ENCODE measurements at places on chromosomes 4 and X.
A peak's percentile ranks its signal among the peaks of the same experiment; 100 is the strongest.

- DNase-seq, result no peak
These were observed 8.2 kb downstream of the MED14 start for GRCh38 chrX:40727093-40727492.

- DNase-seq, result no peak
These were observed 302.9 kb upstream of the EPHA5 start for GRCh38 chr4:65973186-65973585.

DNA sequence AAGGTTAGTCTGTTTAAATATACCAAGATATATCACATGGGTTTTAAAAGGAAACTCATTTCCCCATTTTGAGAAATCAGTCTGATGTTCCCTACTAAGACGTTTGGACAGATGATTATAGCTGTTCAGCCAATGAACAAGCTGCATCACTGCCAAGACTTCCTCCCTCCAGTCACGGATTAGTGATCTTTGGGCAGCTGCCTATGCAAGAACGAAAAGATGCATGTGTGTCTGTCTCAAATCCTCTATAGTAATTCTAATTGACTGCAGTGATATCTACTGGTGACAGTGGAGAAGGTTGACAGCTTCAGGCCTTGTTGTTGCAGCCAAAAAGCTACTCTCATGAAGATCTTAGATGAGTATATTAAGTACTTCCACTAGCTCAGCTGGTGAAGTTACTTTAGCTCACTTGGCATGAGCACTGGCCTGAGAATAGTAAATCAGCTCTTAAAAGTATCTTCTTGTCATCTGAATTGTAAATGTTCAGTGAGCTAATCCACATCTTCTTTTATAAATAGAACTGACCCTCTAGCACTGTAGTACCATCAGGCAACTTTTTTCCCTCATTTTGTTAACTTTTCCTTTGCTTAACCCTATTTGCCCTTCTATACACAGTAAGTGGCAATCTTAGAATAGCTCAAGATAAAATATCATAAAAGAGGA is 134.5 kb upstream of the PCDH10 start:
- DNase-seq, result no peak

DNA sequence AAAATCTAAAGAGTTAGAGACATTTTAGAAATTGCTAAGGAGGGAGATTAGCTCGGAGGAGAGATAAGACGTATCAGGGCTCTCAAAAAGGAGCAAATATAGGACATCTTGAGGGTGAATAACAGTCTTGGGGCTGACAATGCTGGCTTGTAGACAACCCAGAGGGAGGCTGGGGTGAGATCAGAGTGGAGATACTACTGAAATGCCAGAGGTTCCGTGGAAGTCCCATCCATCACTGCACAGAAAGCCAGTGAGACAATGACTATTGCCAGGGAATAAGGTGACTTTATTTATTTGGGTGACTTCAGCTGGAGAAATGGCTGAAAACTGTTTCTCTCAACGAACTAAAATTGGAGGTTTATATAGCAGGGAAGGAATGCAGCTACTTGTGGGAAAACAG is 838.1 kb upstream of the AGA start:
- DNase-seq, result no peak

DNA sequence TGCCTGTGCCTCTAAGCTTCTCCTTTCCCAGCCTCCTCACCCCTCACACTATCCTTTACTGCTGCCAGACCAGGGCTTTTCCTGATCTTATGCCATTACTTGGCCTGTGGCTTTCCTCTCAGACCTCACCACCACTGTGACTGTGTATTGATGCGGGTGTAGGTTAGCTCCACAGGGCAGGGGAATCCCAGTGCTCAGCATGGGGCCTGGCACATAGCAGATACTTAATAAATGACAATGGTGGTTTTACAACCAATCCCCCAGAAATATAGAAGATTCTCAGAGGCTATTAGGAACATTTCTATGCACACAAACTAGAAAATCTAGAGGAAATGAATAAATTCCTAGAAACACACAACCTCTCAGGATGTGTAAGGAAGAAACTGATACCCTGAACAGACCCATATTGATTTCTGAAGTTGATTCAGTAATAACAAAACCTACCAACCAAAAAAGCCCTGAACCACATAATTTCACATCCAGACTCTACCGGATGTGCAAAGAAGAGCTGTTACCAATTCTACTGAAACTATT is 129.6 kb upstream of the QRFPR start:
- no peak for DNase-seq

GRCh38 chr4:2954358-2955185 is 8.6 kb downstream of the NOP14 start:
- DNase-seq, result no peak

DNA sequence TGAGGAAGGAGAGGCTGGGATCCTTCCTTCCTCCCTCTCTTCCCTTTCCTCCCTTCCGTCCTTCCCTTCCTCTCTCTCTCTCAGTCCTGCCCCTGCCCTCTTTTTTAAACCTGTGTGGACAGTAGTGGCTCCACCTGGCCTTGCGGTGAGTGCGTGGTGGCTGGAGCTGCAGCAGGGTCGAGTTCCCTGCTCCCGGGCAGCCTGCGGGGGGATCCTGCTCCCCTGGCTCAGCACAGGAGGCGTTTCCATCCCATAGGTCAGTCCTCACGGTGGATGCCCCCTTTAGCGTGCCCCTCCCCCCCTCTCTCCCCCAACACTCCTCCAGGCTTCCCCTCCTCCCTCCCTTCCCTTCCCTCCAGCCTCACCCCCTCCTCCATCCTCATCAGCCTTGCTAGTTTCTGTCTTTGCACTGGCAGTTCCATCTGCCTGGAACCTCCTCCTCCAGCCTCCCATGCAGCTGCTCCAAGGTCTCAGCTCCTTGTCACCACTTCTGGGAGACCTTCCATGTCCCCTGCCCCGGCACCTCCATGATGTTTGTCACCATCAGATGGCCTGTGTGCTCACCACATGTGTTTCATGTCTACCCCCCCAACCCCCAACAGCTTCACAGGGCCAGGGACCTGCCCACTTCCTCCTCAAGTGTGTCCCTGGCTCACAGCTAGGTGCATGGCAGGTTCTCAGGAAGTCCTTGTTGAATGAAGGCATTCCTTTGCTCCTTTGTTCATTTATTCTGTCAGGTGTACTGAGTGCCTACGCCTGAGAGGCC is 68.4 kb downstream of the PSAPL1 start:
- DNase-seq, result no peak

DNA sequence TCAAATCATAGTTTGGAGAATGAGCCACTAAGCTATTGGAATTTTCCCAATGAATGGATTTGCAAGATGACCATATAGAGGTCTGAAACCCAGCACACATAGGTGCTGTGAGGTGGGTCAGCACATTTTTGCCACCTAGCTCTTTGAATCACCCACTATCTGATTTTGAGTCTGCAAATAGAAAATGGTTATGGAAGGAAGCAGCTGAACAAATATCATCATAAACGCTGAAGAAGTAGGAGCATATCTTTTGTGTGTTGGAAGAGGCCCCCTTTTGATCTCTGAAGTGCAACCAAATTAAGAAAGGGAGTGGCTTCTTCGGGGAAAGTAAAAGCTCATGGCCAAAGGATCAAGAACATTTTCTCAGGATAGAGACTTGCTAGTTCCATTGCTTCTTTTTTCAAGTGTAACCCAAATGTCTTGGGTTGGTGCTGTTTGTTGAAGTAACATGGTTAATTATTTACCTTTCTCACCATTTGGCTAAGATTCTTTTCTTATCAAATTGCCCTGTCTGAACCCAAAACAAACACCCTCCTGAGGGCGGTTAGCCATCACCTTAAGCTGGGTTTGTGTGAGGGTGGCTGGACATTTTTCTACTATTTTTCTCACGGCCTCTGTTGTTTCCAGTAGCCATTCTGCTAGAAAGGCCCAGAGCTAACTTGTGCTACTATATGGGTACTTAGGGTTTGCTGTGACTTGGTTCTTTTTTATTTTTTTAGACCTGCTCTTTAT is 18.4 kb upstream of the SORBS2 start:
- DNase-seq, result no peak

GRCh38 chr4:140213749-140214148 is 59.8 kb upstream of the MAML3 start:
- DNase-seq, result no peak

DNA sequence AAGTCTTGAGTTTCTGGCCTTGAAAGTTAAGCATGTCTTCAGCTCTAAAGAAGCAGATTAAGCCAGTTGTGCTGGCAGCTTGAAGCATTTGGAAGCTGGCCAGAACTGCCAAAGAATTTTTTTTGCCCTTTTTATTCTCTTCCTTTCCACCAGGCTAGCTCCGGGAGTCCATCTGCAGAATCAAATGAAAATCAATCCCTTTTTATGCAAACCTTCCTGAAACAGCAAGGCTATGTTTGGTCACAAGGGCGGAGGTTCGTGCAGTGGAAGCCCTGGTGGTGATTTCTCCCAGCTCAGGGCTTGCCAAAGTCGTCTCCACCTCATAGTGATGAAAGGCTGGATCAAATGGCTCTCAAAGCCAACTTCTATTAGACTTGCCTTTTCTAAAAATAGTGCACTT is 21.6 kb upstream of the C4orf54 start:
- no peak for DNase-seq

- DNase-seq, result no peak
These were observed 43.4 kb downstream of the MAOA start for GRCh38 chrX:43699475-43699874.

GRCh38 chr4:182207830-182208396 is 35.3 kb upstream of the TENM3 start:
- peak; percentile 75 for DNase-seq

GRCh38 chr4:148116264-148116663 is 325.9 kb downstream of the NR3C2 start:
- DNase-seq, result peak; percentile 59

DNA sequence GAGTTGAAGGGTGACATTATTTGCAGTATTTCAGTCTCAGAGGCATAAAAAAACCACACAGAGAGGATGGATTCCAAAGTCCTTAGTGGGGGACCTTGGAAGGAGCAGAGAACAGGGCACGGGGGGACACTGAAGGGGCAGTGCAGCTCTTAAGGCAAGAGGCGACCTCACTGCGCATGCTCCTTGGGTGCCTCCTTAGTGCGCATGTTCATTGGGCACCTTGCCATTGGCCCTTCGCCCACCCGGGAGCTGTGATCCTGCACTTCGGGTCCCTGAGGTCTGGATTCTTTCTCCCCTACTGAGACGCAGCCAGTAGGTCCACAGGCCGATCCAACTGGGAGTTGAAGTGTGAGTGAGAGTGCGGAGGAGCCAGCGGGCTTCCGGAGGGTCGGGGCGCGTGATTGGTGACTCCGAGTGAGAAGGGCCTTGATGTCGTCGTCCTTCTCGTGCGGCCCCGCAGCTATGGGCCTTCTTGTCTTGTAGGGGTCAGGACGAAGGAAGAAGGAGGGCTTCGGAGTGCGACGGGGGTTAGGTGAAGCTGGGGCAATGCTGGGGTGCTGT is at the start of gene XAGE5:
Gene XAGE5 (plus strand): TSS at position 223 of the 561 bp plus-strand sequence. CDS start 1,280 bp downstream, outside the sequence.
- no peak for DNase-seq

GRCh38 chr4:139223682-139224317 is 46.8 kb upstream of the ELF2 start:
- DNase-seq, result peak; percentile 10

- no peak for DNase-seq
These were observed 46.9 kb downstream of the GYPE start for GRCh38 chr4:143858456-143858855.

DNA sequence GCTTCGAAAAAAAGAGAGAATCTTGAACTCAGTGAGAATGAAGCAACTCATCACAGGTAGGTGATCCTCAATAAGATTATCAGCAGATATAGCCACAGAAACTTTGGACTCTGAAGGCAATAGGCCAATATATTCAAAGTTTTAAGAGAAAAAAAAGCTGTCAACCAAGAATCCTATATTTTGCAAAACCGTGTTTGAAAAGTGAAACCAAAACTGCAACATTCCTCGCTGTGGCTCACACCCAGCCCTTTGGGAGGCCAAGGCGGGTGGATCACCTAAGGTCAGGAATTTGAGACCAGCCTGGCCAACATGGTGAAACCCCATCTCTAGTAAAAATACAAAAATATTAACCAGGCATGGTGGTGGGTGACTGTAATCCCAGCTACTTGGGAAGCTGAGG is 22.8 kb downstream of the MAD2L1 start:
- no peak for DNase-seq

DNA sequence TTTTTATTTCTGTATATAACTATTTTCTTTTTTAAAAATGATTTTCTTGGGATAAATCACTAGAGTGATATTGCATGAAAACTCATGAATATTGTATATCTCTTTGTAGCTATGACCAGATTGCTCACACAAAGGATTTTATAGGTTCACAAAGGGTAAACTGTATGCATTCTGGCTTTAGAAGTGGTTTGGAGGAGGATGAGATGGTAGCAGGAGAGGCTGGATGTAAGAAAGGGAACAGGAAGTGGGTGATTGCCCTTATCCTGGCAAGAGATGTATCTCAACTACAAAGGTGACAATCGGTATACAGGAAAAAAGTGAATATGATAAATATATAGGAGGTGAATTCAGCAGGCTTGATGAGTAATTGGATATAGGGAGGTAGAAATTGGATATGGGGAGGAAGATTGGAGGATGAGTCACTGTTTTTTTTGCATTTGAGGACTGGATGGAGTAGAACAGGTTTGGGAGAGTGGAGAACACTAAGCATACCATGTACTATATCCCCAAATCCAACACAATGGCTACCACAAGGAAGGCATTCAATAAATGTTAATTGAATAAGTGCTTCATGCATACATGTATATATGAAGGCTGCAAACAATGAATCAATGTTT is 9.9 kb downstream of the FGG start:
- no peak for DNase-seq

DNA sequence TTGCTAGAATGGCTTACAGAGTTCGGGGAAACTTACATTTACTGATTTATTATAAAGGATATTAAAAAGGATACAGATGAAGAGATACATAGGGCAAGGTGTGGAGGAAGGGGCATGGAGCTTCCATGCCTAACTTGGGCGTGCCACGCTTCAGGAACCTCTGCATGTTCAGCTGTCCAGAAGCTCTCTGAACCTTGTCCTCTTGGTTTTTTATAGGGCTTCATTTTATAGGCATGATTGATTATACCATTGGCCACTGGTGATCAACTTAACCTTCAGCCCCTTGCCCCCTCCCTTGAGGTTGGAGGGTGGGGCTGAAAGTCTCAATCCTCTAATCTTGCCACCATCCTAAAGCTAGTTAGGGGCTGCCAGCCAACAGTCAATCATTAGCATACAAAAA is 10.7 kb downstream of the SMAD1 start:
- DNase-seq, result no peak

DNA sequence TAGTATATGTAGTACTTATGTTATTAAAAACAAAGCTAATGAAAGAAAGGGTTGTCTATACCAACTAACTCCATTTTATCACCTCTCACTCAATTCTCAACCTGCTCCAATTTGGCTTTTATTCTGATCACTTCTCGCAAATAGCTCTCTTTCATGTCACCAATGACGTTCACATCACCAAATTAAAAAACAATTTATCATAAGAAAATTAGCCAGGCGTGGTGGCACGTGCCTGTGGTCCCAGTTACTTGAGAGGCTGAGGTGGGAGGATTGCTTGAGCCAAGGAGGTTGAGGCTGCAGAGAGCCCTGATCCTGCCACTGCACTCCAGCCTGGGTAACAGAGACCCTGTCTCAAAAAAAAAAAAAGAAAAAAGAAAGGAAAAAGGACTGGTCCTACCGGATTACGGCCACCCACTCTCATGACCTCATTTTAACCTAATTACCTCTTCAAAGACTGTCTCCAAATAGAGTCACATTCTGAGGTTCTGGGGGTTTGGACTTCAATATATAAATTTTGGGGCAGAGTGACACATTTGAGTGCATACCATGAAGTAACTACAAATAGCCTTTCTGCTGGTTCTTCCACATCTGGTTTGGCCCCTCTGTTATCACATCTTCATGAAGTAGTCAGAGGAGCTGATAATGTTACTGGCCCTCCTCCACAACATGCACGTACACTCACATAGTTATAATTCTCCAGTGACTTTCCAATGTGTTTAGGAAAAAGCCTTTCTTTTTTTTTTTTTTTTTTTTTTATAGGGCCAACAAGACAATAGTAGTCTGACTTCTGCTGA is 15.8 kb upstream of the RBMX start:
- DNase-seq, result no peak

All from AG04449 (cell line).